Keratinocyte (primary cell): ENCODE measurements at places on chromosomes 13 and 19.

DNA sequence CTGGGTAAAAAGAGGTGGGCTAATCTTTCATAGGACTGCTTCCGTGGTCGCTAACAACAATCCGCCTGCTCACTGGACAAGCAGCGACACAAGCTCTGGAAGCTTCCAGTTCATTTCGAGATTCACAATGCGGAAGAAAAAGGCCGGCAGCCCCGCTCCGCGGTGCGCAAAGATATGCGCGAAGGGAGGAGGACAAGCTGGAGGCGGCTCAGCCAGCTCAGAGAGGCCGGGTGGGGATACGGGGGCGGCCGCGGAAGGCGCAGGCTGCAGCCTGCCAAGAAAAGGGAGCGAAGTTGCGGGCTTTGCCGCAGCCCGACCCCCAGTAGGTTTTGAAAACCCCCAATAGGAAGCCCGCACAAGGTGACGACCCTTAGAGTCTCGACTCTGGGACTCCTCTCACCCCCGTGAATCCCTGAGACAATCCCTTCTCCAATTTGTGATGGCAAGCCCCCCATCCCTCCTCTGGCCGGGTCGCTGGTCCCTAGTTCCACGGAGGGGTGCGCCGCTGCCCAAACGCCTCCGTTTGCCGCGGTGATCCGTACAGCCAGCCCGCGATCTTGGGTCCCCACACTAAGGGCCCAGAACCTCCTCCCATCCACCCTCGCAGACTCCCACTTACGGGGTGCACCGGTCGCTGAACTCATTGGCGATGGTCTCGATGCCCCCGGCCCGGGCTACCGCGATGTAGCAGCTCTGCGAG is 697 bp downstream of the HSPH1 start:
- no peak for DNase-seq

DNA sequence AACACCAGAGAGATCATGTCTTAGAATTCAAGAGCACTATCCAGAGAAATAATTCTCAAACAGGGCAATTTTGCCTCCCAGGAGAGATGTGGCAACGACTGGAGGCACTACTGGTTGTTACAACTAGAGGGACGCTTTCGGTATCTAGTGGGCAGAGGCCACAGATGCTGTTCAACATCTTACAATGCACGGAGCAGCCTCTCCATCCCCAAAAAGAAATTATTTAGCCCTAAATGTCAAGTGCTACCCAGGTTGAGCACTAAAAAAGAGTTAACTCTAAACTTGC is 78.6 kb downstream of the ABCC4 start:
- DNase-seq, result no peak

DNA sequence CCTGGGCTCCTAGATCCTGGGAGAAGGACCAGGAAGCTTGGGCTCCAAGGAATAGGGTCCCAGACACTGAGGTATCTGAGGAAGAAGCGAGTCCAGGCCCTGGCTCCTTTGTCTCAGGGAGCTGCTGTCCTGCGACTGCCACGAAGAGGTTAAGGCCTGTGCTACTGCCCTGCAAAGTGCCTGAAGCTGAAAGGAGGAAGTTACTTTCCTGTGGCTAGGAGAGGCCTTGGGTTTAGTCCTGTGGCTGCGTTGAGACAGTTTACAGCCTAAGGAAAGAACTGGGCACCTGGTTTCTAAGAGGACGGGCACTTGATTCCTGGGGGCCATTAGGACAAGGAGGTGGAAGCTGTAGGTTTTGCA is 2.8 kb downstream of the MYADM start:
- no peak for DNase-seq

DNA sequence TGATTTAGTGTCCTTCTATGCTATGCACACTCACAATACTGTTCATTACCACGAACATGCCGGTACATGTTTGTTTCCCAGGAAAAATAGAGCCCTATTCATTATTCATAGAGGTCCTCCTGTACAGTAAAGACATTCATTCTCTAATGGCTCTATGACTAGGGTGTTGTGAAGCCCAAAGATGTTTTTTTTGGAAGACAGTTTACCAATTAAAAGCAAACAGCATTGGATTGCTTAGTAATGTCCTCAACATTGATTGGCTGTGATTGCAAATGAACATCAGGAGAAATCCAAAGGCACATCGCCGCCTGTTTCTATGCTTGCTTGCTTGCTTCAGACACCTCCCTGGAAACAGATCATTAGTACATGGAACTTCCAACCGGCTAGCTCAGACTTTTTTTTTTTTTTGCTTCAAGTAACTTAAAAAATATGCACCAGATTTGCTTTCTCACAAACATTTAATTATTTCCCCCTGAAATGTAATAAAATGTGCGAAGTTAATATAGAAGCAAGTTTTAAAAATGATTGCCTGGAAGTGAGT is 8.8 kb upstream of the GPC6 start:
- DNase-seq, result no peak

- no peak for DNase-seq
These were observed 84.4 kb downstream of the STK24 start for GRCh38 chr13:98492335-98493041.
